Jurkat, Clone E6-1 (cell line): ENCODE measurements at places on chromosomes 6 and 20.

GRCh38 chr6:21469213-21469612, 124.3 kb upstream of the SOX4 start:
- no peak for DNase-seq

DNA sequence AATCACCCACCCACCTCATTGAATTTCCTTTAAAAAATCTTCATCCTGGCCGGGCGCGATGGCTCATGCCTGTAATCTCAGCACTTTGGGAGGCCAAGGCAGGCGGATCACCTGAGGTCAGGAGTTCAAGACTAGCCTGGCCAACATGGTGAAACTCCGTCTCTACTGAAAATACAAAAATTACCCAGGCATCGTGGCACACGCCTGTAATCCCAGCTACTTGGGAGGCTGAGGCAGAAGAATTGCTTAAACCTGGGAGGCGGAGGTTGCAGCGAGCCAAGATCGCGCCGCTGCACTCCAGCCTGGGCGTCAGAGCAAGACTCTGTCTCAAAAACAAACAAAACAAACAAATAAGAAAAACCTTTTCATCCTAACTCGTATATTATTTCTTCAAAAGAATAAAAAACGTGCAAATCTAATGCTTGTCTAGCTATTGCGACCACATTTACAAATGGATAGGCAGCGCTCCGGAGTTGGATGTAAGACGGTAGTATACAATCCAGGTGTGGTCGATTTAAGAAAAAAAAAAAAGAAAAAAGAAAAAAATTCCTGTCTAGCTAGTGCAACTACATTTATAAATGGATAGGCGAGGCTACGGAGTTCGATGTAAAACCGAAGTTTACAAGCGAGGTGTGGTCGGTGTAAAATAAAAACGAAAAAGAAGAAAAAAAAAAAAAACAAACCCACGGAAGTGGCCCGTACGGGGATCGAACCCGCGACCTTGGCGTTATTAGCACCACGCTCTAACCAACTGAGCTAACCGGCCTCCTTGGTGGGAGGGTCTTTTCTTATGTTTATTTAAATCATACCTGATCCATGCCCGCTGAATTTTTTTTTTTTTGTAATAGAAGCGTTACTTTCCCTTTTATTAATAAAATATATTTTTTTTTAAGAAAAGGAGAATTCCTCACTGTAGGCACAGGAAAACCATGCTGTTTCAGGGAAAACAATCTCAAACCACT, 70.7 kb upstream of the PRSS16 start:
- DNase-seq, result peak; percentile 62

GRCh38 chr20:63342561-63343459, 18.3 kb downstream of the CHRNA4 start:
- no peak for DNase-seq

- DNase-seq, result no peak
These were observed 4.9 kb upstream of the LAMA4 start for GRCh38 chr6:112259337-112259675.

GRCh38 chr6:47083586-47084047, 41.5 kb upstream of the ADGRF1 start:
- DNase-seq, result no peak

GRCh38 chr6:43679057-43679456, 8.5 kb downstream of the MRPS18A start:
- DNase-seq, result no peak

GRCh38 chr6:168724669-168725570, 283.9 kb downstream of the SMOC2 start:
- no peak for DNase-seq

GRCh38 chr20:48457193-48458002, 370.4 kb downstream of the PREX1 start:
- DNase-seq, result no peak

DNA sequence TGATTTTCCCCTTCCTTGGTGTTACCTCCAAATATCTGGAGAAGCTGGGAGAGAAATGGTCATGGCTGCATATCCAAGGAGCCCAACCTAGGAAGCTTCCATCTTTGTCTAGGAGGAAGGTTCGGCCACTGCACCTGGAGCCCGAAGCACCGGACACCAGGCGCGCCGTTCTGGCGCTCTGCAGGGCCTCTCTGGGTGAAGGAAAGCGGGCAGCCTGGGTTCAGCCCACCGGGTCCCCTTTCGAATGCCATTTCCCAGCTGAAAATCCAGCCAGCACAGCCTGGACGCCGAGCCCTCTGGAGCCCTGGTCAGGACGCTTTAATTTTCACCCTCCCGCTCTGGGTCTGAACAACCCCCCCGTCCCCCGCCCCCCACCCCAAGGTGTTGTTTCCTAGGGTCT, 1.2 kb downstream of the LINC00237 start:
- DNase-seq, result no peak

GRCh38 chr6:109059571-109060021, 35.0 kb downstream of the SESN1 start:
- no peak for DNase-seq

GRCh38 chr6:64489763-64490162, 854.2 kb downstream of the PHF3 start:
- no peak for DNase-seq

DNA sequence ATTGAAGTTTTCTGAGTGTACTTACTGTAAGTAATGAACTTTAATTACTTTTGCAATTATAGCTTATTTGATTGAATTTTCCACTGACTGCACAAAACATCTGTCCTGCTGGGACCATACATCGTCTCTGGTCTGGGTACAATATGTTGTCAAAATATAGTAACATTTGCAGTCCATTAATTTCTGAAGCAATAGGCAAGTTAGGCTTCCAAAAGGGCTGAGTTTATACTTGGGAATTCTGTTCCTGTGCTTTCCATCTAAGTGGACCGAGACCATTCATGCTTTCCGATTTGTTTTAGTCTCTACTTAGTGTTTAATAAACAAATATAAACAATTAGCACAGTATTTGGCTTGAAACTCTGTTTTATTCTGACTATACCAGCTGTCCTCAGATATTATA, 139.3 kb downstream of the RFPL4B start:
- no peak for DNase-seq

GRCh38 chr6:31911826-31912585, 10.1 kb upstream of the ZBTB12 start:
- DNase-seq, result no peak

- DNase-seq, result no peak
These were observed 131.8 kb downstream of the CFAP61 start for GRCh38 chr20:20184149-20184548.

- DNase-seq, result no peak
These were observed 98.5 kb downstream of the SLC23A2 start for GRCh38 chr20:4902788-4903187.

DNA sequence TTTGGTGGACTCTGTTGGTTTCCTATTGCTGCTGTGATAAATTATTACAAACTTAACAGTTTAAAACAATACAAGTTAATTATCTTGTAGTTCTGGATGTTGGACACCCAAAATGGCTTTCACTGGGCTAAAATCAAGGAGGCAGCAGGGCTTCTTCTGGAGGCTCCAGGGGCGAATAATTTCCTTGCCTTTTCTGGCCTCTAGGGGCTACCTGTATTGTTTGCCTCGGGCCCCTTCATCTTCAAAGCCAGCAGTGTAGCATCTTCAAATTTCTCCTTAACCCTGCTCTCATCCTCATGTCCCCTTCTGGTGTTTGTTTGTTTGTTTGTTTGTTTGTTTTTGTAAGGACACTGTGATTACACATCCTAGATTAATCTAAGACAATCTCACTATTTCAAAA, 60.5 kb upstream of the ANKEF1 start:
- no peak for DNase-seq

- no peak for DNase-seq
These were observed 348.1 kb downstream of the CDC5L start for GRCh38 chr6:44735630-44735963.

DNA sequence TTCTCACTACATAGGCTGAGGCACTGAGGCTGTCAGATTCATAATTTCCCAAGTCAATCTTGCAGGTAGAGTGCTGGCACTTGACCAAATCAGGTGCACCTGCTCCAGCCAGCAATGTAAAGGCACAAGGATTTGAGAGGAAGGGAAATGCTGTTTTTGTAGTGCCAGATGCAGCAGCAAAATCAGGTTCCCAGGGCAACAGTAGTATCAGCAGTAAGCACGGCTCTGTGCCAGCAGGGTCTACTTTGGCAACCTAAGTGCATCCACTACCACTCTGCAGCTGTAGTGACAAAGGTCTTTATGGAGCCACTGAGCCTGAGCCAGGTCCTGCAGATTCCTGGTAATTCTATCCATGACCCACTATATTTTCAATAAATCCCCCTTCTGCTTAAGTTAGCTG, 329.5 kb downstream of the TPBG start:
- no peak for DNase-seq

DNA sequence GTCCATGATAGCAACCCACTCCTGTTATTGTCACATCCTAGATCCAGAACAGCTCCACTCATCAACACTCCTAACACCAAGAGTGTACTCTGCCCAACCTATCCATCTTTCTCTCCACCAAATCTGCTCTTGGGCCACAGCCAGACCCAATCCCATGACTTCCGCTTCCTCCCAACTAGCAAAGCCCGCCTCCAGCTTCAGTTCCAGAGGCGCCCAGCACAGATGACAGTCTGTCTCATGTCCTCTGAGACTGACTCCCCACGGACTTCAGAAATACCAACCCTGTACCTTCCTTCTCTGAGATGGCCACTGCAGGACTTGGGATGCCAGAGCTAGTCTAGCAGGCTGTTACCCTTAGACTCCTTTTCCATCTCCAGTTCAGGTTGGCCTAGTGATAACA, 48.6 kb downstream of the DTNBP1 start:
- DNase-seq, result no peak

DNA sequence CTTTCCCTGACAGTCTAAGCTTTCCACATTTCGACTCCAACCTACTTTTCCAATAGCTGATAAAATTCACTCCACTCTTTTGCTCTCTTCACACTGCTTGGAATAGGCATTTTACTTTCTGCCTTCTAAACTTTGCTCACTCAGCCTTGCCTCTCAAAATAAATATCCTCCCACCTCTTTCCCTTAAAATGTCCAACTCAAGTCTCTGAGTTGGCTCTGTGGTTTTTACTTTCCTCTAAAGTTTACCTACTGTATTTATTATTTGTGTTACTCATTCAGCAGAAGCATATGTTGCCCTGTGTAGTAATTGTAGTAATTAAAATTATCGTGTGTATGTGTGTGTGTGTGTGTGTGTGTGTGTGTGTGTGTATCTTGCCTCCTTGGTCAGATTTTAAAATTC, 20.0 kb upstream of the CDYL start:
- DNase-seq, result no peak

GRCh38 chr6:15452182-15452941, 206.5 kb downstream of the JARID2 start:
- DNase-seq, result no peak

DNA sequence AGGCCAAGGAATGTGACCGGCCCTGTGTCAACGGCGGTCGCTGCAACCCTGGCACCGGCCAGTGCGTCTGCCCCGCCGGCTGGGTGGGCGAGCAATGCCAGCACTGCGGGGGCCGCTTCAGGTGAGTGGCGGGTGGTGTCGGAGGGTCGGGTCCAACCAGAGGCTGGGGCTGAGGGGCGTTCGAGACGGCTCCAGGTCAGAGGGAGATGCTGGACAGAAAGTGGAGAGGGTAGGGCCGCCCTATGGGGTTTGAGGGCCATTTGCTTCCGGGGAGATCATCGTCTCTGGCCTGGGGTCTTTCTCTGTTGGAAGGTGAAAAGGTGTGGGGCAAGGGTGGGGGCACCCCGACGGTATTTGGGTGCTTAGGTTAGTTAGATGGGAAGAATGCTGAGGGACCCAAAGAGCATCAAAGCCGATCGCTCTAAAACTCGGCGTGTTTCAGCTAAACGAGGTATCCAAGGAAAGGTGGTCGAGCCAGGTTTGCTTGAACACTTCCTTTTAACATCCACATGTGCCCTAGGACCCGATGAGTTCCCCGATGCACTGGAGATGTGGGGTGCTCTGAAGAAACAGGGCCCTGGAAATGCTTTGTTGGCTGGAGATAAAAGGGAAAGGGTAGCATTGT, 691 bp downstream of the ATRN start:
- DNase-seq, result no peak

- no peak for DNase-seq
These were observed 19.8 kb upstream of the VSTM2L start for GRCh38 chr20:37882961-37883712.

GRCh38 chr6:158070513-158070912, 88.8 kb downstream of the SYNJ2 start:
- no peak for DNase-seq

DNA sequence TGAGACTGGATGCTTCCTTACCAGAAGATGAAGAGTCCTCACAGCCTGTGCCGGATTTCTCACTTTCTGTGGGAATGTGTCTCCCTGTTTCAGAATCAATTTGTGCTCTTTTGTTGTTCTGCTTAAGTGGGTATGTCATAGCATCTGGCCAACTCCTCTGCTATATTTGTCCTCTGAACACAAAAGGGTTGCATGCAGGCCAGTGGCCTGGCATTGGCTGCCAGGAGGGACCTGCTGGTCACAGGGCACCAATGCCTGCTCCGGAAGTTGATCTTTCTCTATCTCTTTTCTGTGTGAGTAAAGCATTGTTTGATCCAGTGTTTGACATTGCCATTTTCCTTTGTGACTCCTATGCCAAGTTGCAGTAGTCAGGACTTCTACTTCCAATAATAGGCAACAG, 47.8 kb downstream of the JARID2 start:
- no peak for DNase-seq

DNA sequence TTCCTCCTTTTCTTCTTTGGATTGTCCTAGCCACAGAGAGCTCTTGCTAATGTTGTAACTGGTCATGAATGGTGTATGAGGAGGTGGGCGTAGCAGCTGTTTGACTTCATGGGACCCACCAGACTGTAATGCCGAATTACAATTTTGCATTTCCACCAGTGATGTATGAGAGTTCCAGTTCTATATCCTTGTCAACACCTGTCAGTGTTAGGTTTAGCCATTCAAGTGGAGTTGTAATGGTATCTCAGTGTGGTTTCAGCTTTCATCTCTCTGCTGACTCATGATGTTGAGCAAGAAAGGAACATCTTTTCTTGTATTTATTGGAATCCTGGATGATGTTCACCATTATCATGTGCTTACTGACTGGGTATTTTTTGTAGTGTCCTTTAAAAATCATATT, 5.1 kb downstream of the IGF2R start:
- peak; percentile 60 for DNase-seq

- no peak for DNase-seq
These were observed 155.4 kb downstream of the NRN1 start for GRCh38 chr6:5851261-5851757.

DNA sequence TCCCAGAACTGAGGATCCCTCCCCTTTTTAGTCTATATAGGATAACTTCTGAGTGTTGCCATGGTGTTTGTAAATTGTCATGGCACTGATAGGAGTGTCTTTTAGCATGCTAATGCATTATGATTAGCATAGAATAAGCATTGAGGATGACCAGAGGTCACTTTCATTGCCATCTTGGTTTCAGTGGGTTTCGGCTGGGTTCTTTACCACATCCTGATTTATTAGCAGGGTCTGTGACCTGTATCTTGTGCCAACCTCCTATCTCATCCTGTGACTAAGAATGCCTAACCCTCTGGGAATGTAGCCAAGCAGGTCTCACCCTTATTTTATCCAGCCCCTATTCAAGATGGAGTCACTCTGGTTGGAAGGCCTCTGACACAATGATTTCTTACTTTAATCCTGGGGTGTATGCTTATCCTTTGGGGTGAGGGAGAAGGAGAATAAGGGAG, 19.6 kb downstream of the WFDC2 start:
- no peak for DNase-seq

GRCh38 chr20:23340524-23340923, 10.1 kb upstream of the NXT1 start:
- DNase-seq, result peak; percentile 77
